ENCODE measurements at places on chromosomes 2 and 18. TPM values are rescaled to one million over a fixed set of nuclear protein-coding genes. Genes with fewer than 3 reads are reported as not detected.

The HOXD1 gene
- polyA plus RNA-seq, result 10.1 TPM

The HS1BP3 gene
- 14.6 TPM for polyA plus RNA-seq

The TUBA4B gene
- 0.75 TPM for polyA plus RNA-seq

GRCh38 chr2:62919041-62919440 is 131.6 kb upstream of the OTX1 start:
- DNase-seq, result no peak

GRCh38 chr18:36398419-36398818 is 100.9 kb downstream of the FHOD3 start:
- no peak for DNase-seq

GRCh38 chr2:23042216-23042906 is 342.6 kb upstream of the KLHL29 start:
- DNase-seq, result no peak

DNA sequence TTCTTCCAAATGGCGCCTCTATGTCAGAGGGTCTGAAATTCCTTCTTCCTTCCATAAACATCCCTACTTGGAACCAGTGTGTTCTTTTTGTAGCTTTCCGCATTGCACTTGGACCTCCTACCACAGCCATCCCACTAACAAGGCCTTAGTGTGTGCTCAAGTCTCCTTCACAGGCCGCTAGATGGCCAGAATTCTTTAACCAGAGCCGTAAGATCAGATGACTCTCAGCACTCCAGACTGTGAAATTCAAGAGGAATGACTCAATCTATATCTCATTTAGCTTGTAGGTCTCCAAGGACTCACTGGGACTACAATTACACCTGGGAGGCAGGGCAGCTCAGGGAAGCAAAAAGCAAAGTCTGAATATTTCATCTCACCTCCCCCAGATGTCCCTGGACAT is 298.9 kb downstream of the EIPR1 start:
- no peak for DNase-seq

DNA sequence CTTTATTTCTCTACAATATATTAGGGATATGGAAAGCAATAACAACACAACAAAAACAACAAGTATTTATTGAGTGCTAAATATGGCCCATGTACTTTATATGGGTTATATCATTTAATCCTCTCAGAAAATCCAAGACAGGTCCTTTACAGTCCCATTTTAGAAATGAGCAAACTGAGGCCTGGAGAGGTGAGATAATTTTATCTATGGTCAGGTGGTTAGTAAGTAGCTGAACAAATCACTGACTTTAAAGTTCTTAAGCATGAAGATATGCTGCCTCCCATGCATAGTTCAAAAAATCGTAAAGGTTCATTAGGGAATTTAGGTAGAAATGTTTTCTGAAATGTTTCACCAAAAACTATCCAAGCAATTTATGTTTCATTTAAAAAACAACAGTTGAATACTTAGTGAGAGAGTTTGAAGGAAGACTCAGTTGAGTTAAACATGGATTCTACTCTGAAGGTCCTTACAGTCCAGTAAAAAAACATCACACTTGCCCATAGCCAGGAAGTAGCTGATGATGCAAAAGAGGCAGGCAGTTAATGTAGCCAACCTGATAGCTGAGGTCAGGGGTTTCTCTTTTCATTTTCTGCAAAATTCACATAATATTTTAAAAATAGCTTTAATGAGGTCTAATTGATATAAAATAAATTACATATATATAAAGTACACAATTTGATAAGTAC is 7.6 kb upstream of the NFE2L2 start:
- no peak for DNase-seq

DNA sequence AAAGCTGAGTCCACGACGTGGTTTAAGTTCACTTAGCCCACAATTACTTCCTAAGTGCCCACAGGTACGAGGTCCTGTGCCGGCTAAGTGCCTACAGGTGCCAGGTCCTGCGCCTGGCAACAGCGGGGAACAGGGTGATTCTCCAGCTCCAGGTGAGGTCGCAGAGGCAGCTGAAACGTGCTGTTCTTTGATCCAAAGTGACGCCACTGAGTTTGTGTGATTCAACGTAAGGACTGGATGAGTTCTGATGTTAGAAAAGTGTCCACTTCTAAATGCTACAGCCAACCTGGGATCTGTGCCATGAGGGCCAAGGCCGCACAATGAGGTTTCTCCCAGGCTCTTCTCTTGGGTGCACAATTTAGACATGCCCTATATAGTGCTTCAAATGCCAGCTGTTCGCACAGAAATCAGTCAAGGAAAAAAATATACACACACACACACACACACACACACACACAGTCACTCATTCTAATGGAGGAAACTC is 57.5 kb downstream of the NDUFA10 start:
- DNase-seq, result no peak

GRCh38 chr18:31386741-31387140 is 10.2 kb downstream of the DSG4 start:
- no peak for DNase-seq

Data from left kidney (tissue), 8 donors.